ENCODE measurements at places on chromosomes 4 and X.

- DNase-seq = no peak
These were observed 459.5 kb downstream of the RAPGEF2 start for GRCh38 chr4:159562366-159562765.

GRCh38 chrX:129093706-129094105 lies 429.6 kb downstream of the SMARCA1 start:
- DNase-seq = no peak

DNA sequence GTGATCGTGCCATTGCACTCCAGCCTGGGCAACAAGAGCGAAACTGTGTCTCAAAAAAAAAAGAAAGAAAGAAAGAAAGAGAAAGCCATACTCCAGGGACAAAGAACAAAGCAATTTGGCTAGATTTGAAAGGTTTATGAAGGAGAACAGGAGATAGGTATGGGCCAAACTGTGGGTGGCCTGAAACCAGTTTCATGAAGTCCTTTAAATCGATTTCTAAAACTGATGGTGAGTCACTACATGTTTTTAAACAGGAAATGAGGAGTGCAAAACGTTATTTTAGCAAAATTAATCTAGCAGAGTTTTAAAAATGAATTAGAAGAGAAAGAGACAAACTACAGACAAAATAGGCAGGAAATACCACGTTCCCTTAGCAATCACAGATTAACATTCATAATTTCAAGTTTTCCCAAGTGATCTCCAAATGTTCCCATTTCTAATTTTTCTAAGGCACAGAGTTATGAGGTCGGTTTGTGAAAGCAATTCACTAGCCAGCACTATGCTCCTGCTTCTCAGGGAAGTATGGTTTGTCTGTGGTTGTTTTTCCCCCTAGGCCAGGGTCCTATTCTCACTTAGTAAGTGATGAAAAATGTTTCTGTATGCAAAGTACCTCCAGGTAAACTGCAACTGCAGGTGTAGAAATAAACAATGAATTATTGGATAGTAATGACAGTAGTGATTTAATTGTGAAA lies 190.6 kb downstream of the PPP3CA start:
- no peak for DNase-seq

- no peak for DNase-seq
These were observed 6.0 kb downstream of the SMAD1 start for GRCh38 chr4:145487631-145488030.

- no peak for DNase-seq
These were observed 600.5 kb downstream of the PCDH18 start for GRCh38 chr4:136931781-136932180.

DNA sequence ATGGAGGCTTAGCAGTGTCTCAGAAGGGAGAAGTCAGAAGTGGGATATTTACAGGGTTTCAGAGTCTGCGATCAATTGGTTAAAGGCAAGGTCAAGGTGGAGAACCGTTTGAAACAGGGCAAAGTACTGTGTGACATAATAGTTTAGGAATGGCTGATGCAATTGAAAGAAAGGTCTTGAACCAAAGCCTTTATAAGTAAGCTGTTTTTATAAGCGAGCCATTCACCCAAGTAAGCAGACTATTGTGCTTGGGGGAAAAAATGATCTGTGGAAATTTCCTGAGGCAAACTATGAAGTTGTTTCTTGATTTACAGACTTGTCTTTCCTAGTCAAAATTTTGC lies 327.3 kb downstream of the CAMK2D start:
- no peak for DNase-seq

- no peak for DNase-seq
These were observed 153.8 kb upstream of the AGA start for GRCh38 chr4:177596035-177596434.

DNA sequence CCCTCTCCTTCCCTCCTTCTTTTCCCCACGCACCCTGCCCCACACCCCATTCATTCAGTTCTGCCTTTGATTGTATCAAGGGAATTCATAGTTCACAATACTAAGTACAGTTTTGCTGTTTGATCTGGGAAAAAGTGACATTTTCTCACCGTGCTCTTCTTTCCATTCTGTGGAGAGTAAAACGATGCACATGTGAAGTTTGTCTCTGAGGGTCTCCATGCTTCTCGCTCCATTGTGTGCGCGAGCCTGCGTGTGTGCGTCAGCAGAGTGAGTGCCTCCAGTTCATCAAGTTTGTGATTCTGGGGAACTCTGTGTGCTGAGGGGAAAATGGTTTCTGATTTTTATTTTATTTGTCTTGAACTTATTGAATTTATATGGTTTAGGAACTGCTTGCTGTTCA lies 1.9 kb downstream of the STK26 start:
- no peak for DNase-seq

GRCh38 chr4:142314247-142314646 lies 531.9 kb downstream of the INPP4B start:
- no peak for DNase-seq

DNA sequence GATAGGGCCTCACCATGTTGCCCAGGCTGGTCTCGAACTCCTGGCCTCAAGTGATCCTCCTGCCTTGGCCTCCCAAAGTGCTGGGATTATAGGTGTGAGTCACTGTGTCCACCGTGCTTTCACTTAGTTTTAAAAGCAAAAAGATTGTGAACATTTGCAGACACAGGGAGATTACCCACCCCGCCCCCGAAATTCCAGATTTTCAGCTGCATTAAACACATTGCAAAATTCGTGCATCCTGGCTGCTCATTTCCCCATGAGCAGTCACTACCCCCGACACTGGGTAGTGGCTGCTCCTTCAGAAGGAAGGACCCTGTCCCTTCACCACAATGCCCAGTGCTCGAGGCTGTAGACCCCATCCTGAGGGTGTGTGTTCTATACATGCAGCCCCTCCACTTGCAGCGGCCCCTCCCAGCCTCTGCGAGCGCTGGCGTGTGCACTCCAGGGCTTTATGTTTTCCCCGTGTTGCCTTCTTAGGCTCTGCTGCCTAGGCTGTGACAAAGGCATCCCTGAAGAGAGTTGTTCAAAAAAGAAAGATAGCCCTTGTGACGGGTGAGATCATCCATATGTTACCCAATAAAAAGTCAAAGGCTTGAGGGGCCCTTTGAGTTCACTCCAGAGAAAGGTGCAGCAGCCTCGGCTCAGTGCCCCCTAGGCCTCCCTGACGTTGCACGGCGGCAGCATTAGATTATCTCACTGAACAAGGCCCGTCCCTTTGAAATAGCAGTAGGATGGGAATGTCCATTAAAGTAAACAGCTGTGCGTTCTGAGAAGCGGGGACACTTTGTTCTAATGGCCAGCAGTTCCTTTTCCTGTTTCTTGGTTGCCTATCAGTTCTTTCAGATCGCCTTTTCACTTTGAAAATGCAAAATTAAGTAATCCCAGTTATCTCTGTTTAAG lies 71.6 kb downstream of the SHROOM2 start:
- DNase-seq = no peak

- no peak for DNase-seq
These were observed 175.6 kb upstream of the ARX start for GRCh38 chrX:25191403-25191802.

- no peak for DNase-seq
These were observed 381.4 kb downstream of the BCOR start for GRCh38 chrX:39716401-39716800.

GRCh38 chr4:65546882-65547416 lies 123.3 kb downstream of the EPHA5 start:
- no peak for DNase-seq

DNA sequence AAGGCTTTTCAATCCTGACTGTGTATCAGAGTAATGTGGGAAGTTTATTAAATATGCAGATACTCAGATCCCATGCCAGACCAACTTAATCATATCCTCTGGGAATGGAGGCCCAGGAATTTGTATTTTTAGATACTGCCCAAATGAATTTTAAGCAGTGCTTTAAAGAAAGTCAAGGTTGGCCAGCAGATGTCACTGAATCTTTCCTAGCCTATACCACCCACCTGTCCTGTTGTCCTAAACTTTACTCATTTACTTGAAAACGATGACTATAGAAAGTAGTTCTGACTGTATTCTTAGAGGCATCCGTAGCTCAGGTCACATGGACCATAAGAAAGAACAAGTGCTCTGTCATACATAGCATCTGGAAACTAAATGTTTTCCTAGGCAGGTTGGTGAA lies 79.9 kb downstream of the AMOT start:
- DNase-seq = no peak

DNA sequence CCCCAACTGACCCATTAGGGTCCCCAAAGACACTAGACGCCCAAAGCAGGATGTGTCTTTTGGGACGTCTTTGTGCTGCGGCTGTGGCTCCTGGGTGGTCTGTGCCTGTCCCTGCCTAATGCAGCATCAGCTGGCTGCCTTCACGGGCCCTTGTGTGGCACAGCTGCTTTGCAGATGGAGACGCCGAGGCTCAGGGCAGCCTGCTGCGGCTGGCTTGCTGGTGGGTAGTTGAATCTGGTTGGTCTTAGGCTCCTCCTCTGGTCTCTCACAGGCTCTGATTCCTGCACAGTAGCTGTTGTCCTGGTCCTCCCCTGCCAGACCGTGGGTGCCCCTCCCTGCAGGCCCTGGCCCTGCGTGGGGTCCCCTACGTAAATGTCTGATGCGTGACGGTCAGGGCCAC lies 8.1 kb downstream of the CPZ start:
- no peak for DNase-seq

- no peak for DNase-seq
These were observed 506.9 kb downstream of the MID1IP1 start for GRCh38 chrX:39308126-39308525.

DNA sequence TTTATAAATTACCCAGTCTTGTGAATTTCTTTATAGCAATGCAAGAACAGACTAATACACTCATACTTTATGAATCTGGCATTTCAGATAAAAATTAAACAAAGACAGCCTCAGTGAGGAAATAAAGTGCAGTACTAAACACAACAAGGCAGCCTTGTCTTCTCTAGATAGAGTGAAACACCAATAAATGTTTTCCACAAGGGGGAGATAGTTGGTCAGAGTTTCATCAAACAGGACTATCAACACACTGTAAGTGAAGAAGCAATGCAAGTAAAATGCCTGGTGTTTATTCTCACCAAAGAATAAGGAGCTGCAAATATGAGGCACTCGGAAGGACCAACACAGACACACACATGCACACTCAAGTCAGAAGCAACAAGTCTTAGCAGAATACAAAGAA lies 62.8 kb downstream of the FAM9B start:
- no peak for DNase-seq

- no peak for DNase-seq
These were observed 6.5 kb upstream of the DLG3 start for GRCh38 chrX:70437921-70438665.

GRCh38 chr4:144868309-144868708 lies 222.4 kb downstream of the HHIP start:
- no peak for DNase-seq

DNA sequence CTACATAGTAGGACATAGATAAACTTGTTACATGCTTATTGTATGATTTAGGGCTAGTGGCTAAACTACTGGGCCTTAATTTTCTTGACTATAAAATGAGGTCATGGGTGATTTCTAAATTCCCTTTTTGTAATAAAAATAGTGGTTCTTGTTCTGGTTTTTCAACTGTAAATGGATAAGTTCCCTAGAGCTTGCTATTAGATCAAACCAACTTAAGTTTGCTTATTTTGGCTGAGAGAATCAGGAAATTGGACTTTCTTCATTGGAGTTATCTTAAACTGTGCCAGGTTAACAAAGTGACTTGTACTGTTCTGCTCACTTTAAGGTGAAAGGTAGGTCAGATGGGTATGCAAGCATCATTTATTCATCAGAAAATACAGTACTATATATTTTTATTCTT lies 78.3 kb downstream of the PDLIM5 start:
- no peak for DNase-seq

DNA sequence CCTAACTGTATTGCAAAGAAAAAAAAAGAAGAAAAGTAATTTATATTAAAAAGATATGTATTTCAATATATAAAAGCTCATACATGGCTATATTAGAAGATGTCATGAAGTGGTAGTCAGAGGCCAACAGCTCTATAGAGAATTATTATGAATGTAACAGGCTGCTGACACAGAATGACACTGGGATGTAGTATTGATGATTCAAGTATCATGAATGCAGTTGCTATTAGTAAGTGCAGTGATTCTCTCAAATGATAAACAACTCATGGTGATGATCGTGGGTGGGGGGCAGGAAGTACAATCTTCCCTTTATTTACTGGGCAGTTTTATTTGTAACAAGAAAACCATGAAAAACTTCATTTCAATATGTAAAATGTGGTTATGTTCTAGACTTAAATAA lies 124.6 kb downstream of the COL4A6 start:
- DNase-seq = no peak

- DNase-seq = no peak
These were observed 10.1 kb downstream of the RBPJ start for GRCh38 chr4:26330946-26331345.

- no peak for DNase-seq
These were observed 392.0 kb downstream of the MAPK10 start for GRCh38 chr4:85967872-85968271.

GRCh38 chr4:11019451-11020240 lies 335.1 kb upstream of the CLNK start:
- DNase-seq = no peak

- no peak for DNase-seq
These were observed 55.8 kb upstream of the GAB1 start for GRCh38 chr4:143280861-143281260.

GRCh38 chr4:84968925-84969324 lies 2.4 kb upstream of the WDFY3 start:
- DNase-seq = no peak

- no peak for DNase-seq
These were observed 49.7 kb downstream of the TLL1 start for GRCh38 chr4:165922747-165923146.

DNA sequence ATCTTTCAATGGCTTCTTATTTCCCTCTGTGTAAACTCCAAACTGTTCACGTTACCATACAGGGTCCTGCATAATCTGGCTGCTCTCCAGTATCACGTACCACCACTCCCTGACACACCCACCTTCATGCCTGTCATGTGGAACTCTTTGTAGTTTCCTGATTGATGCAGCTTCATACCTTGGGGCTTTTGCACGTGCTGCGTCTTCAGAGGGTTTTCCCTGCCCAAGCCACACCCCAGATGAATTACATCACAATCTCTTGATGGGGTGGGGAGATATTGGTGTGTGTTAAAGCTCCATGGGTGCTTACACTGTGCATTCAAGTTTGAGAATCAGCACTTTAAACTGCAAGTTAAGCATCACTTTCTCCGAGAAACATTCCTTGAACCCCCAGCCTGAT lies 101.9 kb downstream of the CT47B1 start:
- DNase-seq = no peak

GRCh38 chrX:130039847-130040246 lies 57.4 kb downstream of the BCORL1 start:
- no peak for DNase-seq
